ENCODE measurements at places on chromosomes 7 and 10. TPM values are rescaled to one million over a fixed set of nuclear protein-coding genes. Genes with fewer than 3 reads are reported as not detected.

The PON1 gene
- not detected for total RNA-seq

The RELN gene
- not detected for total RNA-seq

The COMTD1 gene
- total RNA-seq: 10.1 TPM

The BMPER gene
- not detected for total RNA-seq

The RBM20 gene
- 0.16 TPM for total RNA-seq

The TUBB8 gene
- 1.3 TPM for total RNA-seq

Measured in naive thymus-derived CD4-positive, alpha-beta T cell (primary cell).